ENCODE measurements at places on chromosomes 1 and 21.

DNA sequence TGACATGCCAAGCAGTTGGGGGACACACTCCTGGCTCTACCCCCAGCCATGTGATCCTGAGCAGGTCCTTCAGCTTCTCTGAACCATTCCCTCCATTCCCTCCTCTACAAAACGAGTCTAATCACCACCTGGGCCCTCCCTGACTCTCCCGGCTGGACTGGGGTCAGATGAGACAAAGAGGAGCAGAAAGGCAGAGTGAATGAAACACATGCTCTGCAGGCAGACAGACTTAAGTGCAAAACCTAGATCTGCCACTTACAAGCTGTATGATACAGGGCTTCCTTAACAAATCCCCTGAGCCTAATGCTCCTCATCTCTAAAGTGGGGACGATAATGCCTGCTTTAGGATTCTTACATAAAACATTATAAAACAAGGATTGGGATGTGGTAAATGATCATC, 17.3 kb downstream of the RIMS3 start:
- DNase-seq: no peak

DNA sequence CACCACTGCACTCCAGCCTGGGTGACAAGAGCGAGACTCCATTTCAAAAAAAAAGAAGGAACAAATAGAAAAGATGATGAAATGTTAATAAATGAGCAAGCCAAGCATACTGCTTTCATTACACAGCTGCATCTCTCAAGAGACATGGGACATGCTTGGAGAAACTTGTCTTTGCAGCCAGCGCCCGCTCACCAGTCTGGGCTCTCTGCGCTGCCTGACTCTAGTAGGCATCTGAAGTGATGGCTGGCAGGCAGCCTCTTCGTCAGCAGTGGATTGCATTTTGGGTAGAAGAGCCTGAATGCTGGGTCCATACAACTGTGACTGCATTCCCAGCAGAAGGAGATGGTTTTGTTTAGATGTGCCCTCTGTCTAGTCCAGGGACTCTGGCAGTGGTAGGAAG, 48.0 kb downstream of the IL6R start:
- no peak for DNase-seq

GRCh38 chr21:25127007-25127406, 480.3 kb downstream of the MRPL39 start:
- DNase-seq: no peak

DNA sequence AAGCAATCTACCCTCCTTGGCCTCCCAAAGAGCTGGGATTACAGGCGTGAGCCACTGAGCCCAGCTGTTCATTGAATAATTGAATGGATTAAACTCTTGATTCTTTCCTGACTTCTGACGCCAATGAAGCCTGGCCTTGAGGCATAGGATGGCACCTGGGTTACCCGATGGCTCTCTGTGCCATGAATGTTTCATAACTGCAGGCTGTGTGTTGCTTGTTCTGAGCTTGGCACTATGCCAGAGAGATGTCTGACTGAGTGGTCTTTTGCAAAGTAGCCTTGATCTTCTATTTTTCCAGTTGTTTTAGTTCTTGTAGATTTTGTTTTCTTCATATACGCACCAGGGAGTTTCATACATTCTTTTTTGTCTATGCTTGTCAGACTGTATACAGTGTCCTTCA, 38.5 kb upstream of the AK4 start:
- no peak for DNase-seq

DNA sequence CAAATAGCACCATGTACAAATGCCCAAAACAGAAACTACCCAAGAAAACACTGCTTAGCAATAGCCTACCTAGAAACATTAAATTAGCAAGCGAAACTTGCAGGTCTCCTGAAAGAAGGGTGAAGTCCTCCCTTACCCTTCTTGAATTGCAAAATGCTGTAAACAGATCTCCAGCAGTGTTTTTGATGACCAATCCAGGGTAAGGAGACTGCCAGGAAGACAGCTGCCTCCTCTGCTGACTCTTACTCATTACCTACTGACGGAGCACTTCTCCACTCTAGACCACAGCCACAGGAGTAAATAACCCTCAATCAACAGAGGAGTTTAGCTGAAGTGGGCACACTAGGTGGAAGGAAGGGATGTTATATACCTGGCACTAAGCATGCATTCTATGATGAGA, 32.2 kb upstream of the GADD45A start:
- no peak for DNase-seq

GRCh38 chr1:172467446-172467845, 23.6 kb upstream of the PIGC start:
- DNase-seq: no peak

GRCh38 chr1:33460144-33460543, 12.3 kb upstream of the ZSCAN20 start:
- DNase-seq: no peak

DNA sequence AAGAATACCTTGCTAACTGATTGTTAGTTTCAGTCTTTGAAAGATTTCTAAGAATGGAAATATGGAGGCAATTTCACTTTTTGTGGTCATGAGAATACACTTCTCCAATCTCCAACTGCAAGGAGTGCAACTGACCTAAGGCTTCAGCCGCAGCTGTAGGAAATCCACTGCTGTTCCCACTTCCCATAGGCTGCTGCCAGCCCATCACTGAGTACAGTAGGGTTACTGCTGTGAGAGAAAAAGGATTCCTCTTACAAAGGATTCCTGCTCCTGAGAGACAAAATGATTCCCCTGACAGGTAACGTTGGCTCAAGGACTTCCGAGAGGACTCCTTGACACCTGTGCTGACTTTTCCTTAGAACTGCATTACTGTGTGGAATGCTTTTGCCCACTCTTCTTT, 87.4 kb downstream of the ADGRL4 start:
- DNase-seq: no peak

- no peak for DNase-seq
Measured at GRCh38 chr1:15260418-15261154, 13.6 kb downstream of the FHAD1 start.

DNA sequence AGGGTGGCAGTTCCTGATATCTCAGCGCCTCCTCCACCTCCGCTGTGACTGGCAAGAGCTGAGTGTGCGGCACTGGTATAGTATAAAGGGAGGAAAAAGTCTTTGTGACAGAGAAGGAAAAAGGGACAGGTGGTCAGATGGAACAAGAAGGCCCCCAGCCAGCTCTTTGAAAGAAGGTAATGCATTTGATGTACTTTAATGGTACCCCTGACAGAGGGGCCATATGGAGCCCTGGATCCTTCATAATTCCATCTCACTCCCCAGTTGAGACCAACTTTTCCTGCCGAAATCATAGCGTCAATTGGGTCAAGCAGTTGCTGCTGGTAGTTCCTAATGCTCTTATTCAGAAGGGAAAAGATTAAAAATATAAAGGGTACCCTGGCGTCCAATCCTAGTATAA, 198.2 kb downstream of the ZNF326 start:
- DNase-seq: no peak

Data from CD4-positive, alpha-beta T cell treated with Interleukin-15 for 4 hours (primary cell).